Naive thymus-derived CD4-positive, alpha-beta T cell (primary cell): ENCODE measurements at places on chromosomes 16 and 17. TPM values are rescaled to one million over a fixed set of nuclear protein-coding genes. Genes with fewer than 3 reads are reported as not detected.

Gene OR3A2
- 1.2 TPM for total RNA-seq

Gene RHBDL3
- total RNA-seq: not detected

Gene MYH13
- not detected in 2 replicates for total RNA-seq

- no peak overlapping the region for H3K27ac ChIP-seq
- H3K27me3 ChIP-seq: no peaks in the 10 kb centered on the region
- H3K4me1 ChIP-seq: peaks cover 12% of the 10 kb centered on the region
- H3K4me3 ChIP-seq: no peak overlapping the region
- no peaks in the 10 kb centered on the region for H3K36me3 ChIP-seq
Measured at GRCh38 chr17:57856792-57857620, 7.2 kb upstream of the MRPS23 start.

GRCh38 chr17:47675380-47676198, 18.4 kb upstream of the TBKBP1 start:
- no peak overlapping the region for H3K27ac ChIP-seq
- H3K4me3 ChIP-seq: no peak overlapping the region
- peaks cover 97% of the 10 kb centered on the region for H3K36me3 ChIP-seq
- H3K27me3 ChIP-seq: no peaks in the 10 kb centered on the region

GRCh38 chr16:50155925-50156324, 2.8 kb downstream of the TENT4B start:
- no peaks in the 10 kb centered on the region for H3K36me3 ChIP-seq
- H3K4me3 ChIP-seq: peak overlapping the region; percentile 40
- no peaks in the 10 kb centered on the region for H3K27me3 ChIP-seq
- DNase-seq: no peak
- H3K4me1 ChIP-seq: peaks cover 31% of the 10 kb centered on the region

DNA sequence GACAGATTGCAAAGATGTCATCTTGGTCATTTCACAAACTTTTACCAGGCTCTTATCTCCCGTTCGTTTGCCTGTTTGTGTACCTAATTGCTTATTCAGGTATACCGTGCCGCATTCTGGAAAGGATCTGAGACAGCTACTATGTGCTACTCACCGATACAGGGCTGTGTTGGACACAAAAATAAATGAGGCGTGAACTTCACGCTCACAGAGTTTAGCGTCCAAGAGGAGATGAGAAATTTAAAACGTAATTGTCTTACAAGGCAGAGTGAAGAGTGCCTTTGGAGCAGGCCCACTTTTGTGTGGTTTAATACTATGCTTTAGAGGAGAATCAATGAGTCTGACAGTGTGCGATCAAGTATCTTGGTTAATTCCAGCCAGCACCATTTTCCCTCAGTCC, 26.7 kb downstream of the MAF start:
- no peak for DNase-seq
- no peak overlapping the region for H3K27ac ChIP-seq
- no peak overlapping the region for H3K4me3 ChIP-seq

DNA sequence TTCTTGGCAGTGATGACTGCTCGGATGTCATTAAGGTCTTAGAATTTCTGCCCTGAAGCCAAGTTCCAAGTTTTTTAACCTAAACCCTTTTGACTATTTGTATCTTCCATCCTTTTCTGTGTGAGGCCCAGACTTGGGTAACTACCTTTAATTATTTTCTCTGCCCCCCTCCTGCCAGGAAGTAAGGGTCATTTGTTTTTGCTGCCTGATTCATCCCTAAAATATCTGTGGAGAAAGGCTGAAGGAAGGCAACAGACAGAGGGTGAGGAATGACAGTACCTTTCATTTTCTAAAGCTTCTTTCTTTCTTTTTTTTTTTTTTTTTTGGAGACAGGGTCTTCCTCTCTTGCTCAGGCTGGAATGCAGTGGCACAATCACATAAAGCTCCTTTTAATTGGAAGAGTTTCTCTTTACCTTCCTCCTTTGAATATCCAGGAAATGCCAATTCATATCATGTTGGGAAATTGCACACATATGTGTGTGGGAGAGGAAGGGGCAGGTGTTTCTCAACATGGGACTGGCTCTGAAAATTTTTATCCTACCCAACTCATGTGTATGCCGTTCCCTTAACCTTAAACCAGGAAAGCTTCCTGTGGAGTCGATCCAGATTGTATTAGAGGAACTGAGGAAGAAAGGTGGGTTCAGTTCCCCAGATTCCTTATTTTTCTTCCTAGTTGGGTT, 957 bp downstream of the VPS25 start:
- peaks cover 8% of the 10 kb centered on the region for H3K4me1 ChIP-seq
- no peaks in the 10 kb centered on the region for H3K27me3 ChIP-seq
- H3K27ac ChIP-seq: peak overlapping the region; percentile 93
- DNase-seq: no peak
- H3K4me3 ChIP-seq: peak overlapping the region; percentile 97
- H3K36me3 ChIP-seq: peaks cover 39% of the 10 kb centered on the region

GRCh38 chr16:50457979-50458491, 89.2 kb upstream of the BRD7 start:
- H3K27ac ChIP-seq: no peak overlapping the region
- no peaks in the 10 kb centered on the region for H3K36me3 ChIP-seq
- H3K4me3 ChIP-seq: no peak overlapping the region
- no peaks in the 10 kb centered on the region for H3K4me1 ChIP-seq
- DNase-seq: no peak
- H3K27me3 ChIP-seq: no peaks in the 10 kb centered on the region

DNA sequence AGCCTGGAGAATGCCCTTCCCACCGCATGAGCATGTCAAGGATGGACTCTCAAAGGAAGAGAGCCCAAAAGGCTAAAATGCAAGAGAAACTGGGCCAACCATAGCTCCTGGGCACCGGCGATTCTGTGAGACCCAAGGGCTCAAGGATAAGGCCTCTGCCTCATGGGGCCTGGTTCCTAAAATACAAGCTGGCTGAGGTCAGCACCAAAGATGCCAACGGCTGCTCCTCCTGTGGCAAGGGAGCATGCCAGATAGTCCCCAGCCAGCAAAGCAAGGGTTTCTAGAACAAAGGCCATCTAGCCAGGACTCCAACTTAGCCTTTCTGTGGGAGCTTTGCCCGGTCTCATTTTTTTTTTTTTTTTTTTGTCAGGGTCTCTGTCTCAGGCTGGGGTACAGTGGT, 20.1 kb downstream of the GPRC5B start:
- H3K27me3 ChIP-seq: no peaks in the 10 kb centered on the region
- no peak overlapping the region for H3K4me3 ChIP-seq
